ENCODE measurements at places on chromosomes 7 and 10. TPM values are rescaled to one million over a fixed set of nuclear protein-coding genes. Genes with fewer than 3 reads are reported as not detected.

The LBX1 gene
- total RNA-seq, result not detected

The FRAT1 gene
- total RNA-seq, result 1.8 TPM

The TFEC gene
- total RNA-seq, result not detected

The MSMB gene
- not detected for total RNA-seq

The MCM7 gene
- total RNA-seq, result 243 TPM

The OR2A2 gene
- total RNA-seq, result not detected

The ZNF488 gene
- total RNA-seq, result 13.3 TPM

The PLCE1 gene
- 5.8 TPM for total RNA-seq

The LRRD1 gene
- total RNA-seq, result not detected

The SEMA3C gene
- 62.4 TPM for total RNA-seq

The WNT2 gene
- total RNA-seq, result not detected

The SPDYE1 gene
- not detected for total RNA-seq

The DNAJC30 gene
- total RNA-seq, result 10.2 TPM

The NUTM2E gene
- total RNA-seq, result 0.53 TPM

The ASB13 gene
- 21.9 TPM for total RNA-seq

The RET gene
- 0.52 TPM for total RNA-seq

The DTX2 gene
- total RNA-seq, result 40.1 TPM

The PNLIP gene
- total RNA-seq, result not detected

The MYL10 gene
- total RNA-seq, result not detected

The ZNF365 gene
- total RNA-seq, result 1.3 TPM

The CLCN1 gene
- total RNA-seq, result 0.02 TPM

The CRYGN gene
- not detected for total RNA-seq

The CYP3A7 gene
- not detected for total RNA-seq

All from A549 treated with CORT108297 at 1 μM for 4 hours (cell line).